ENCODE measurements at places on chromosomes 2 and 18.

DNA sequence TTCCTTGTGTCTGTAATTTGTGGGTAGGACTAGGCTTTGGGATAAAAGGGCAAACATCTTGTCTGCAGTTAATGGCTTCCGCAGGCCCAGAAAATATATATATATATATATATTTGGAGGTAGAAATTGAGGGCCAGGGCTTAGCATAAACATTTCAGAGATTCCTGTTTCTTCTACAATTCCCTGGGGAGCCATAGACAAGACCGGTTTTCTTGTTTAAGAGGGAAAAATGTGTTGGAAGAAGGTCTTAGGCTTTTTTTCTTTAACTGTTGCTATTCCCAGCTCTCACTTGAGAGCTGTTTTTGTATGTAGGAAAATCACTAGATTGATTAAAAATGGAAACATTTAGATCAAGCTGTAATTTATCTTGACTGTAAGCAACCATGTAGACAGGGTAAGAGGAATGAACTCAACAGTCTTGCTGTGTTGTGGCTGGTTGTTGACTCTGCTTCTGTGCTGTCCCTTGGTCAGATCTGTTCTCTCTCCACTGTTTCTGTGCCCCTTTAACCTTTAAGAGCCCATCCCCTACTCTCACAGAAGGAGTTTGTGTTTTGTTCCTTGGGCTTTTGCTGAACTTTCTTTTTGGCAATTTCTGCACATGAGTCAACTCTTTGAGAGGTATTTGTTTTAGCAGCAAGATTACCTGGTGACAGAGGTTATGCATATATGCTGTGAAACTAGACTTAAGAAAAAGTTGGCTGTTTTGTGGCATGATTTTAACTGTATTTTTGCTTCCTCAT, 58.3 kb downstream of the EFEMP1 start:
- no peak for DNase-seq

DNA sequence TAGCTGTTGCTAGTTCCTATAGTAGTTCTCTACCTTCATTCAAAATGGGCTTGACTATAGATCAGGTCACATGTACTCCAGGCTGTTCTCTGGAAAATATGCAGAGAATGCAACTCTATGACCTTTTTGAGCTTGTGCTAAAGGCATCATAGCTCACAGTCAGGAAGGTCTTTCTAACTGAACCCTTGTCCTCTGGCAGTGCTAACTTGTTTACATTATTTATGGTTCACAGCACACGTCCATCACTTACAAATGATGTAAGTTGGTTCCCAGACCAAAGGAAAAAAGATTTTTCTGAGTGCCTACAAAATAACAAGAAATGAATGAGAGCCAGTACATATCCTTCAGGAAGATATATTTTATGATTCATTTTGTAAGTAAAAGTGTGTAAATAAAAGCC, 236.1 kb downstream of the GCA start:
- DNase-seq: no peak

GRCh38 chr2:185137700-185138099, 539.4 kb downstream of the ZNF804A start:
- no peak for DNase-seq

GRCh38 chr2:219496825-219497494, 1.7 kb upstream of the GMPPA start:
- DNase-seq: no peak

DNA sequence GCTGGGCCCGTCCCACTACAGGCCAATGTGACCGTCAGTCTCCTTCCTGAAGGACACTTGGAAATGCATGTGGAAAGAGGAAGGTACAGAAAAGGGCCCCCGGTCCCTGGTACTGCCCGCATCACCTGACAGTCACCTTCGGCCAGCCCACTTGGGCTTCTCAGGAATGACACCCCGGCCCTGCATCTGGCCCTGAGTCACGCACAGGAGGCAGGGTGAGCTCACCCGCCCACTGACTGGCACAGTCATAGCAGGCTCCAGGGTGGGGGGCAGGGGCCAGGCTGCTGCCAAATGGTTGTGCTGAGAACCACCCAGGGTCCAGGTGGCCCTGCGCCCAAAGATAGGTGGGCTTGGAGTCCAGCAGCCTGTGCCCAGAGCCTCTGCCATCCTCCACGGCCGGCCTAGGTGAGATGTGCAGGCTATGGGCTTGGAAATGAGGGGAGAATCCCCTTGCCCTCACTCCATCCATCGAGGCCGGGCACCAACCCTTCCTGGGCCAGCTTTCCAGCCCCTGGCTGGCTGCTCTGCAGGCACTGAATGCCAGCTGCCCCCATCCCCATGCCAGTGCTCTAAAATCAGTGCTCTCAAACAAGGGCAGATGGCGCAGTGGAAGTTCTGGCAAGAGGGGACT, 14.1 kb downstream of the EMX1 start:
- DNase-seq: peak; percentile 54

DNA sequence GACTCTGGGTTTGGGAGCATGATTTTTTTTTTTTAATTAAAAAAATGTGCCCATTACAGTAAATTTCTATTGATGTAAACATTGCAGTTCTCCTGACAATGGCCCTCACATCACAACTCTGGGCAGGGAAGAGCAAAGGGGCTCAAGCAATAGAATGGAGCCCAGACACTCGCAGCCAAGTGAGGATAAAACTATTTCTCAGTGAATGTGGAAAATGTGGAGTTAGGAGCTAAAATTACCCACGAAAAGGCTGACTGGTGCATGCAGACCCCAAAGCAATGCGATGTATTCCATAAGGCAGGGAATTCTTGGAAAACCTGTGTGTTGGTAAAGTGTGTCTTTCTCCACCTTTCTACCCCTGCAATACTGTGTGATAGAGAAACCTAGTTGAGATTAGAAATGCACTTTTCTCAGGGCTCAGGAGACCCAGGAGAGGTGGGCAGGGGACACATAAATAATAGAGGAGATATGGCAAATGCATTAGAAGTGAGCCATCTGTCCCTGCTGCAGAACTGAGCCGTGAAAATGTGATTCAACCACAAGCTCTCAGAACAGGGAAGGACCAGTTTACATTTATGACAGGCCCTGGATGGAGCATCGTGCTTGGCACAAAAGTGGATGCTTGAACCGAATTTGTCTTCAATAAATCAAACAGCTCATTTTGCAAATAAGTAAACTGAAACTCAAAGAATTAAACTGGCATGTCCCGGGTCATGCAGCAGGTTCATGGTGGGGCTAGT, 100.1 kb downstream of the MYCN start:
- no peak for DNase-seq

GRCh38 chr2:117470311-117471095, 344.0 kb upstream of the DDX18 start:
- no peak for DNase-seq

DNA sequence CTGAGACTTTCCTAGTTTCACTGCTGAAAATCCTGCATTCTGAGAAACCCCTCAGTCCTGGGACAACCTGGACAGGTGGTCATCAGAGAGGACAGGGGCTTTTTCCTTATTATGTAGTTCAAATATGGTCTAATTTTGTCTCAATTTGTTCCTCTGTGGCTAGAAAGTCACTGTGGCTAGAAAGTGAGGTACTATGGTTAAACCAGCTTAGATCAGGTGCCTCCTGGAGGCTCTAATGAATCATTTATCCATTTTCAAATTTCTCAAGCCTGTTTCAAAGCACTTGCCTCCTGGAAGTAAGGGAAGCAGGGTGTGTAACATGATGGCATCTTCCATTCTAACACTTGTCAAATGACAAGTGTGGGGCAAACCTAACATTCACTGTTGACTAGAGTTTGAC, 326.8 kb downstream of the PIK3C3 start:
- DNase-seq: no peak

DNA sequence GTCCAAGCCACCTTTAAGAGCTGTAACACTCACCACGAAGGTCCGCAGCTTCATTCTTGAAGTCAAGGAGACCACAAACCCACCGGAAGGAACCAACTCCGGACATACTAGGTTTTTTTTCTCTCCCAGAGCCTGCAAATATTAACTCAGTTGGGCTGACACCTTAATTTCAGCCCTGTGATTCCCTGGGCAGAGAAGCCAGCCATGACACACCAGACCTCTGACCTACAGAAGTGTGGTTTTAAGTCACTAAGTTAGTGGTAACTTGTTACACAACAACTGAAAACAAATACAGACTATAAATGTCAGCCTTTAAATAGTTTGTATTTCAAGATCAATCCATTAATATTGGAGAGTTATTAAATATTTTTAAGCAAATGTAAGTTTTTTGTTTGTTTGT, 855.1 kb downstream of the TMEM182 start:
- DNase-seq: no peak

GRCh38 chr18:48821251-48821590, 129.5 kb downstream of the SMAD7 start:
- no peak for DNase-seq

GRCh38 chr2:129909651-129910418, 69.6 kb upstream of the RAB6C start:
- no peak for DNase-seq

- DNase-seq: no peak
Observed at GRCh38 chr2:95056044-95056443, 30.5 kb downstream of the MAL start.

DNA sequence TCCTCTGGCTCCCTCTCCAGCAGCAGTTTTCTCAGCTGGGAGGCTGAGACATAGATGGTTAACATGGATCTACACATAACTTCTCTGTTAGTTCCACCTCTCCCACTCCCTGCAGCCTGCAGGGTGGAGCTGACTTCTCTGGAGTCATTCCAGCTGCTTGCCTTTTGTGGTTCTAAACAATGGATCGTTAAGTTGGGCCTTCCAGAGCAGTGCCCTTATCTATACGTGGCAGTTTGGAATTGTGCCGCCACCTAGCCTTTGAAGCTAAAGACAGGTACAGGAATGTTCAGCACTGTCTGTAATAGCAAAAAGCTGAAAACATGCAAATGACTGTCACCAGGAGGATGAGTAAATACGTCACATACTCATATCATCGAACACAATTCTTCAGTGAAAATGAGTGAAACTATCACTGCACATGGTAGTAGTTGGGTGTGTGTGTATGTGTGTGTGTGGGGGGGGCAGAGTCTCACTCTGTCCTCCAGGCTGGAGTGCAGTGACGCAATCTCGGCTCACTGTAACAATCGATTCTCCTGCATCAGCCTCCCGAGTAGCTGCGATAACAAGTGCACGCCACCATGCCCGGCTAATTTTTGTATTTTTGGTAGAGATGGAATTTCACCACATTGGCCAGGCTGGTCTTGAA, 50.3 kb downstream of the SH2D6 start:
- DNase-seq: peak; percentile 62

DNA sequence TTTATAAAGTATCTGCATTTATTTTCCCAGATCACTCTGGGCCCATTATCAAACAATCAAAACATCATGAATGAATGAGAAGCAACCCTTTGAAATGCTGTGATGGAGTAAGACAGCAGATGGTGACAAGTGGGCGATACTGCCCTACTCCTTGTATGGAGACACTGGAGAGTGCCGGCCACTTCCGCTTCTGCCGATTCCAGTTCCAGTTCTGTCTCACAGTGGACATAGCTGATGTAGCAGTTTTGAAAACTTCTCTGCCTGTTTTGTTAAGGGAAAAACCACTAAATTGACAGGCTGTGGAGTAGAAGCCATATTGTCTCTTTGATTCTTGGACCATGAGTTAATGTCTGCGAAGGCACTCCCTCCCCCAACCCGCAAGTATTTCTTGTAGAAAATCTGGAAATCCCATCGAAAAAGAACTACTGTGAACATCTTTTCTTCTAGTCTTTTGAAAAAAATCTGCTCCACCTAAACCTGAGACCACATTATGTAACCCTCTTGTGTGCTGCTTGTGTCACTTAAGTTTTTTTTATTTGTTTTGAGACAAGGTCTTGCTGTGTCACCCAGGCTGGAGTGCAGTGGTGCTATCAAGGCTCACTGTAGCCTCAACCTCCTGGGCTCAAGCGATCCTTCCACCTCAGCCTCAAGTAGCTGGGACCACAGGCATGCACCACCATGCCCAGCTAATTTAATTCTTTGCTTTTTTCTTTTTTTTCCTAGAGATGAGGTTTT, 133.5 kb downstream of the TANC1 start:
- DNase-seq: no peak

- DNase-seq: no peak
Observed at GRCh38 chr2:74865770-74866674, 32.1 kb downstream of the HK2 start.

- DNase-seq: no peak
Observed at GRCh38 chr2:187614756-187615155, 60.5 kb upstream of the TFPI start.

GRCh38 chr2:124837496-124837895, 812.4 kb downstream of the CNTNAP5 start:
- DNase-seq: no peak

GRCh38 chr2:125471963-125472362, 1184.0 kb upstream of the GYPC start:
- peak; percentile 2 for DNase-seq

- DNase-seq: no peak
Observed at GRCh38 chr2:100200985-100201384, 58.6 kb upstream of the AFF3 start.

GRCh38 chr2:236915186-236915585, 170.5 kb upstream of the COPS8 start:
- DNase-seq: no peak

GRCh38 chr18:47513614-47514013, 262.2 kb upstream of the SKOR2 start:
- no peak for DNase-seq

- DNase-seq: no peak
Observed at GRCh38 chr18:9150121-9150520, 13.5 kb downstream of the ANKRD12 start.

DNA sequence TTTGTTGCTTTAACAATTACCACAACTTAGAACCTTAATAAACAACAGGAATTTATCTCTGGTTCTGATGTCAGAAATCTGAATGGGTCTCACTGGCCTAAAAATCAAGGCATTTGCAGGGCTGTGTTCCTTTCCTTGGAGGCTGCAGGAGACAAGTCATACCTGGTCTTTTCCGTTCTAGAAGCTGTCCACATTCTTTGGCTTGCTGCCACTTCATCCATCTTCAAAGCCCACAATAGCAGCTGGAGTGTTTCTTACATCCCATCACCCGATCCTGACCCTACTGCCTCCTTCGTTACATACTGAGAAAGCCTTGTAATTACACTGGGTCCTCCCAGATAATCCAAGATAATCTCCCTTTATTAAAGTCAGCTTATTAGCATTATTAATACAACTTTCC, 18.1 kb downstream of the NETO1 start:
- DNase-seq: no peak

GRCh38 chr2:5938566-5938896, 246.3 kb downstream of the SOX11 start:
- no peak for DNase-seq

DNA sequence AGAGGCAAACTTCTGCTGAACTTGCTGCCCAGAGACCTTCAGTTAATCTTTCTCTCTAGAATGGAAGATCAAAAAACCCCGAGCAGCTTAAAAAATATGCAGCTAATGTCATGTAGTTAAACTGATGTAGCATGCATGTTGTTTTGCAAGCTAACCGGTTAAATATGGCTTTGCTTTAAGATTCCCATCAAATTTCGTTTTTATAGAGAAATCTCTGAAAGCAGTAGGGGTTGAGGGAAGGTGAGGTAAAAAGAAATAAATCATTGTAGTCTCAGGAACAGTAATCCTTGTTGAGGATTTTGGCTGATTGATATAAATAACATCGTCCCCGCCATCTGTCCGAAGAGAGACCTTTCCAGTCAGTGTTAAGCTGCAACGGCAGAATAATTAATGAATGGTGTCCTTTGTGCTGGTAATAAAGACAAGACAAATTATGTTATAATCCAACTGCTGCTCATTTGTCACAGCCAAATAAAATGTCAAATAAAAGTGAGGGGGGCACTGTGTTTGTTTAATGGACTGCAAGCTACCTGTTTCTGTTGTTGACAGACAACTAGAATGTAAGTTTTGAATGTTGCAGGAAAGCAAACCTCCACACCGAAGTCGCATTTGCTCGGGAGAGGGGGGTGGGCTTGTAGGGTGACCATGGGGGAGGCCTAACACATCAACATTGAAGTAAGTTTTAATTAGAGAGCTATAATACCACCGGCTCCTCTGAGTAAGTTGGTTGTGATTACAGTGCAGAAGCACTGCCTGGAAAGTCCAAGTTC, 555.5 kb downstream of the ARHGAP15 start:
- no peak for DNase-seq
